ENCODE measurements at places on chromosomes 7 and 10. TPM values are rescaled to one million over a fixed set of nuclear protein-coding genes. Genes with fewer than 3 reads are reported as not detected.

- no peak for DNase-seq
- H3K4me3 ChIP-seq, result no peak overlapping the region
- H3K4me1 ChIP-seq, result peaks cover 2% of the 10 kb centered on the region
- H3K36me3 ChIP-seq, result no peaks in the 10 kb centered on the region
- no peak overlapping the region for H3K27ac ChIP-seq
Observed at GRCh38 chr7:108026647-108027046, 23.7 kb upstream of the LAMB1 start.

DNA sequence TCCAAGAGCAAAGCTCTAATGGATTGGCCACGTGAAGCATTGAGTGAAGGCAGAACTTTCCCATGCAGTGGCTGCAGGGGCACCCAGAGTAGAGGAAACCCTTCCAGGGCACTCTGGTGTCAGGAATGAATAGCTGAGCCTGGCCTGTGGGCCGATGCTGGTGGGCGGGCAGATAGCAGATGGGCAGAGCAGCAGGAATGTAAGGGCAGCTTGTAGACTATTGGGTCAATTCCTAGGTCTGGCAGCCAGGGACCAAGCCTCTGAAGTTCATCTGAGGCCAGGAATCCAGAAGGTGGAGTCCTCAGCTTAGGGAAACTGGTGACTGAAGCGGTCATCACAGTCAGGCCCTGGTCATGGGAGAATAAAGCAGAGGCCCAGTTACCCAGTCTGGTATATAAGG lies 115.4 kb downstream of the TMEM178B start:
- H3K36me3 ChIP-seq, result no peaks in the 10 kb centered on the region
- H3K27me3 ChIP-seq, result no peaks in the 10 kb centered on the region
- H3K4me3 ChIP-seq, result no peak overlapping the region
- no peak for DNase-seq
- no peak overlapping the region for H3K27ac ChIP-seq
- no peaks in the 10 kb centered on the region for H3K4me1 ChIP-seq

DNA sequence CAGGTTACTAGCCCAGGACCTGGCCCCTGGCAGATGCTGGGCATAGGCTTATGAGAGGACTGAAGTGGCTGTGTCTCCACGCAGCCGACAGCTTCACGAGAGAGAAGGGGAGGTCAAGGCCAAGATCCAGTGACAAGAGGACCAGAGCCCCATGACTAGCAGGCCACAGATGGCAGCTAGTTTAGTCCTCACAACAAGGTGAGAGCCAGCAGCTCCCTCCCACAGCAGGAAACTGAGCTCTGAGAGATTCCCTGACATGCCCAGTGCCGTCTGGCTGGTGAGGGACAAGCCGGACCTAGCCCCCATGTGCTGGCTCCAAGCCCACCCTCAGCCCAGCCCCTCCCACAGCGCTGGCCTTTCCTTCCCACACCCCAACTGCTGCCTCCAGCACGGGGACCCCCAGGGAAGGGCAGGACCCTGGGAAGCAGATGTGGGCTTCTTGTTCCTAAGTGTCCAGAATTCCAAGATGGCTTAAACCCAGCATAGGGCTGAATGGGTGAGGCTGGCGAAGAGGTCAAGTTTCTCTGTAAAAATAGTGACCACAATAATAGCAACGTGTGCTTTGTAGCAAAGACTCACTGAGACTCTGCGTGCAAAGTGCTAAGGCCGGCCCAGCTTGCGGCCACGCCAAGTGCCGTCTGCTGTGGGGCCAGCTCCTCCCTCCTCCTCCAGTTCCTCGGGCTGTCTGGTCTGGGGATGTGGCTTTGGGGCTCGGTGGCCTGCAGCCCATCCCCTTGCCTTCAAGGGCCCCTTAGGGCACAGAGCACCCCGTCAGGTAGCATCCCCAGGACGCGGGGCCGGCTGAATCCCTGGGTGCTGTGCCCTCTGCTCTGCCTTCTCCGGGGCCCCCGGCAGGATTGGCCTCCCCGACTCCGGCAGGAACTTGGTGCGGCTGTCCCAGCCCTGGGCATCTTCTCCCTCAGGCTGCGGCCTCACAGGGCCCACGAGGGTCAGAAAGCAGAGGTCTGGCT lies 7.8 kb upstream of the FAM20C start:
- no peak overlapping the region for H3K27ac ChIP-seq
- H3K27me3 ChIP-seq, result no peaks in the 10 kb centered on the region
- H3K4me1 ChIP-seq, result no peaks in the 10 kb centered on the region
- DNase-seq, result no peak
- no peak overlapping the region for H3K4me3 ChIP-seq

- H3K4me3 ChIP-seq, result peak overlapping the region; percentile 56
- no peaks in the 10 kb centered on the region for H3K4me1 ChIP-seq
- H3K27ac ChIP-seq, result no peak overlapping the region
- H3K27me3 ChIP-seq, result no peaks in the 10 kb centered on the region
- peak; percentile 80 for DNase-seq
Observed at GRCh38 chr10:97321032-97321803, 2.1 kb downstream of the FRAT1 start.

SPACDR gene
- polyA plus RNA-seq, result not detected

DNA sequence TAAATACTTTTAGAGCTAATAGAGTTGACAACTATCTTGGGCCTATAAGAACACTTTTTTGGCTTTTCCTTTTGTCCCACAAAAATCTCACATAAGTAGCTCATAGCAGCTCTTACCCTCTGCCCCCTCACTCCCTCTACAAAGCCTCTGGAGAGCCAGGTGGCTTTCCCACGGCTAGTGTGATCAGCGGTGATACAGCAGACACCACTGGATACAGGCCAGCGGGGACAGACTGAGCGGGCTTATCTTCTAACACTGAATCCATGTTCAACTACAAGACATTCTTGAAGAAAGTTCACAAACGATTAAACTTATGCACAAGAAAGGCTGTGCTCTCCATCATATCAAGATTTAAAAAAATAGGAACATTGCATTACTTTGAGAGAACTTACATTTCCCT lies 377.2 kb downstream of the PARD3 start:
- H3K27me3 ChIP-seq, result no peaks in the 10 kb centered on the region
- no peak overlapping the region for H3K4me3 ChIP-seq
- no peaks in the 10 kb centered on the region for H3K4me1 ChIP-seq
- H3K36me3 ChIP-seq, result no peaks in the 10 kb centered on the region

SERPINE1 gene
- polyA plus RNA-seq, result 71.5 TPM

AOAH gene
- 13.5 TPM for polyA plus RNA-seq

TMEM120A gene
- polyA plus RNA-seq, result 144 TPM

AMPH gene
- 2.5 TPM for polyA plus RNA-seq

GRCh38 chr7:141200191-141201108 lies 126.6 kb downstream of the TMEM178B start:
- no peaks in the 10 kb centered on the region for H3K36me3 ChIP-seq
- H3K4me3 ChIP-seq, result no peak overlapping the region
- no peaks in the 10 kb centered on the region for H3K27me3 ChIP-seq
- DNase-seq, result no peak

Measured in aorta (tissue), 5 donors.